ENCODE measurements at places on chromosomes 6 and 20.

- no peak for DNase-seq
Measured at GRCh38 chr6:32938494-32938893, 2.3 kb downstream of the HLA-DMB start.

DNA sequence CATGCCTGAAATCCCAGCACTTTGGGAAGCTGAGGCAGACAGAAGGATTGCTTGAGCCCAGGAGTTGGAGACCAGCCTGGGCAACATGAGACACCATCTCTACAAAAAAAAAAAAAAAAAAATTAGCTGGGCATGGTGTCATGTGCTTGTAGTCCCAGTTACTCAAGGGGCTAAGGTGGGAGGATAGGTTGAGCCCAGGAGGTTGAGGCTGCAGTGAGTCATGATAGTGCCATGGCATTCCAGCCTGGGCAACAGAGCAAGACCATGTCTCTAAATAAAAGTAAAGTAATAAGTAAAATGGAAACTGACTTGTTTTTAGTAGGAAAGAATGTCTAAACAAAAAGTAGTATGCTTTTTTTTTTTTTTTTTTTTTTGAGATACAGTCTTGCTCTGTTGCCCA lies 240.7 kb downstream of the ARID1B start:
- DNase-seq: no peak

GRCh38 chr6:129684323-129684884 lies 25.6 kb downstream of the ARHGAP18 start:
- no peak for DNase-seq

- peak; percentile 20 for DNase-seq
Measured at GRCh38 chr6:30615958-30616810, 859 bp downstream of the PPP1R10 start.

GRCh38 chr20:45410887-45411286 lies 2.8 kb downstream of the DBNDD2 start:
- no peak for DNase-seq

DNA sequence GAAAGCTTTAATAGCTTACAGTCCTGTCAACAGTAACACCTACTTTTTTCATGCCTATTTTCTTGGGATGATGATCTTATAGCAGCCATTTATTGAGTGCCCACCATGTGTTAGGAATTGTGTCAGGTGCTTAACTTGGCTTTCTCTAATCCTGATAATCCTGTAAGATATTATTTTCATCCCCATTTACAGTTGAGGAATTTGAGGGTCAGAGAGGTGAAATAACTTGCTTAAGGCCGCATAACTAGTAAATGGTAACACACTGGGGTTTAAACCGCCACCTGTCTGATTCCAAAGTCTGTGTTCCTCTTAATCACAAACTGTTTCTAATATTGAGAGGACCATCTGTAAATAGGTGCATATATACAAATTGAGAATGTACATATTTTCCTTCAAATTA lies 55.5 kb downstream of the NCOA3 start:
- no peak for DNase-seq
